ENCODE measurements at places on chromosomes 2 and 18. TPM values are rescaled to one million over a fixed set of nuclear protein-coding genes. Genes with fewer than 3 reads are reported as not detected.

The COL4A3 gene
- 2.3 TPM for total RNA-seq

DNA sequence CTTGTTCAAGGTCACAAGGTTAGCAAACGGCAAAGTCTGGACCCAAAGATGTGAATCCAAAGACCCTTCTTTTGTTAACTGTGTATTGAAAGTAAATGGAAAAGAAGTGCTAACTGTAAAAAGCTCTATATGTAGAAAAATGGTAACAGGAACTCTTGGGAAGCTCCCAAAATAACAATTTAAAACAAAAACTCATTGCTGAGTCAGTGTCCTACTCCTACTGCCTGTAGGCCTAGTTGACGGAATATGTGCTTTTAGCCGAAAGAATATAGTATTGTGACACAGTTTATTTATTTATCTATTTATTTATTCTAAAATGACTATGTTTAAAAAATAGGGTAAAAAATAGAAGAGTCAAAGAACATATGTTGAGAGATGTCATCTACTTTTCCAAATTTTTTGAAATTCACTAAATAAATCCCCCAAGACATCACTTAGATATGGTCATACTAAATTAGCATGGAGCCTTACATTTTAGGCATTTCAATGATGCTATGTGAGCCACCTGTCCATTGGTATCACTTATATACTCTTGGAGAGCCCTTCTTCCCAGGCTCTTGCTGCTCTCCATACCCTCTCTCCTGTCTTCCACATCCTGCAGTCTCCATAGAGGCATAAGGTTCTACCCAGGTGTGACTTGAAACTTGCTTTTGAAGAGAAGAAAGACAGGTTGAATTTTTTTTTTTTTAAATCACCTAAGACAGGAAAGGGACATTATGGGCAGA lies 13.7 kb downstream of the COL5A2 start:
- no peak for DNase-seq

The FARSB gene
- total RNA-seq = 20.0 TPM

GRCh38 chr2:74714691-74715080 lies 60.6 kb downstream of the SEMA4F start:
- DNase-seq = no peak

DNA sequence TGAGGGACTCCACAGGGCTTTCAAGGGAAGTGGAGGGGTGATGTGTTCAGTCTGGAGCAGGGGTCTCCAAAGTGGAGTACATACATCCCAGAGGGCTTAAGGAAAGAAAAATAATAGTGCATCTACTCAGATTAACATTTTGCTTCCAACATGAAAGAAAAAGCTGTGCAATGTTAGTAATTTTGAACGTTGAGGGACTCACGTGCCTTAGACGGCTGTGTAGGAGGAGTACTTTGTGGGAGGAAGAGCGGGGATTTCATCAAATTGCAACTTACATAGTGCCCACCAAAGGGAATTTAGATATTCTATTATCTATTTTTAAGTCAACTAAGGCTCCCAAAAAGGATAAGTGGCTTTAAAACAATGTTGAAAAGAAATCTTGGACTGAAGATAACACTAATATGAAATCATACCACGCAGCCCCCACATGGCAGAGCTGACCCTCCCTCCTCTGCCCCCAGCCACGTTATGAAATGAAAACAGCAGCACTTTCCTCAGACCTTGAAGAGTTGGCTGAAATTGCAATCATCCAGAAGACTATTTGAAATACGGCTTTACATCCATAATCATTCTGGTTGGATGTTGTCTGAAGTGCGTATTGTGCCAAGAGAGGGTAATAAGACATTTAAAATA lies 42.9 kb downstream of the MEX3C start:
- DNase-seq = no peak

DNA sequence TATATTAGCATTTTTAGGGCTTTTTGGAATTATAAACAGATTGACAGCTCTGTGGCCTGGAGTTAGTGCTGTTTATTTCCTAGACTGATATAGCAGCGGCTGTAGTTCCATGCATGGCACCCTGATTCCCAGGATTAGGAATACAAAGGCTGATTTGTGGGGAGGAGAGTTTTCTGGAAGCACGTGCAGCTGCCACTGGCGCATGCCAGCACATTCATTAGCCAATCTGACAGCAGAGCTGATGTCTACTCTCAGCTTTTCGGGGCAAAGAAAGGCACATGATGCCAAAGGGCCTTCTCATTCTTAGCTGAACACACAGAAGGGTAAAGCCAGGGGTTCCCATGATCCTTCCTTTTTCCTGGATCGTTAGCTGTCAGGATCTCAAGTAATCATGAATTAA lies 45.7 kb upstream of the RAPH1 start:
- no peak for DNase-seq

- no peak for DNase-seq
Measured at GRCh38 chr2:113073325-113073834, 5.6 kb downstream of the IL1F10 start.

- no peak for DNase-seq
Measured at GRCh38 chr2:175111200-175111657, 56.8 kb downstream of the ATF2 start.

The SLC14A1 gene
- not detected for total RNA-seq

- DNase-seq = no peak
Measured at GRCh38 chr2:232835687-232836208, 34.3 kb upstream of the SNORC start.

- DNase-seq = no peak
Measured at GRCh38 chr18:58337285-58337684, 291.6 kb downstream of the ALPK2 start.

- DNase-seq = no peak
Measured at GRCh38 chr2:111705239-111705638, 178.8 kb downstream of the ANAPC1 start.
